ENCODE measurements at places on chromosomes 6 and 20.
A peak's percentile ranks its signal among the peaks of the same experiment; 100 is the strongest.

- ATAC-seq, result no peak
Measured at GRCh38 chr6:53168516-53169267, 20.1 kb upstream of the GCM1 start.

DNA sequence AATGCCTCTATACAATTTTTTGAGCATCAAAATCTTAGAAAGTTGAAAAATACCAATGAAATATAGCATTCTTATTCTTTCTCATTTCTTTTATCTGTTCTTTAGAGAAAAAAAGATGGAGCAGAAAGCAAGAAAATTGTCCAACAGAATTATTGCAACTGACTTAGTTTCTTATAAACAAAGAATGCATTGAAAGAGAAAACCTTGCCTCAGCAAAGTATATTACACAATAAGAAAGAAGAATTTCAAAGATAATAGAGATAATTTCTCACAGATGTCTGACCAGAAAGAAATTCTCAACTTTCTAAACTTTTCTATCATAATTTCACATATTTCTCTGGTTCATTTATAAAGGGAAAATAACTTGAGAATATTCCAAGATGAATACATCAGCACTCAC, 47.0 kb upstream of the PRND start:
- ATAC-seq, result no peak

- ATAC-seq, result no peak
Measured at GRCh38 chr6:52641388-52641787, 29.5 kb upstream of the TMEM14A start.

- no peak for ATAC-seq
Measured at GRCh38 chr6:90212274-90212673, 84.4 kb downstream of the BACH2 start.

GRCh38 chr6:4093288-4093687, 14.4 kb upstream of the FAM217A start:
- no peak for ATAC-seq

DNA sequence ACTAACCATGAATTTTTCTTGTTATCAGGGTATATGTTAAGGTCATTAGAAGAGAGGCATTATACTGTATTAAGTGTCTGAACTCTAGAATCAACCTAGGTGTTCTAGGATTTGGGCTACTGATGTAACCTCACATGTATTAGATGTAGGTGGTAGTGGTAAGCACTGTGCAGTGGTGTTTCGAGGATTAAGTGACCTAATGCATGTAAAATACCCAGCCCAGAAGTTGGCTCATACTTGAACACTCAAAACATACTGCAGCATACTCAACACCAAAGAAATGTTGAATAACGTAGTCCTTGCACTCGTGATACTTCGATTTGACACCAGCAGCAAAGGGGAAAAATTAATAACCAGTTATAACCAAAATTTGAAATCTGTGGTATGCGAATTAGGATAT, 48.7 kb downstream of the QKI start:
- peak; percentile 8 for ATAC-seq

DNA sequence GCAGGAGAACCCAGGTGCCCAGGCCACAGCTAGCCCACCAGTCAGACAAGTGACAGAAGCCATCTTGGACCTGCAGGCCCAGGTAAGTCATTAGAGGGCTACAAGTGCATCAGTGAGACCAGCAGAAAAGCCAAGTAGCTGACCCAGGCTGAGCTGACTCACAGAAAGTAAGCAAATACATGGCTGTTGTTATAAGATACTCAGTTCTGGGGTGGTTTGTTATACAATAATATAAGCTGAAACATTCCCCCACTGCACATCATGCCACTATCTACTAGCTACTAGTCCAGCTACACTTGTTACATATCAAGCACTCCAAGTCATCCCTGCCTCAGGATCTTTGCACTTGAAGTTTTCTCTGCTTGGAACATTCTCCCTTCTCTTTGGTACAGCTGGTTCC, 10.0 kb downstream of the DYNLT2 start:
- no peak for ATAC-seq

GRCh38 chr20:14193885-14194284, 143.5 kb downstream of the FLRT3 start:
- ATAC-seq, result no peak

DNA sequence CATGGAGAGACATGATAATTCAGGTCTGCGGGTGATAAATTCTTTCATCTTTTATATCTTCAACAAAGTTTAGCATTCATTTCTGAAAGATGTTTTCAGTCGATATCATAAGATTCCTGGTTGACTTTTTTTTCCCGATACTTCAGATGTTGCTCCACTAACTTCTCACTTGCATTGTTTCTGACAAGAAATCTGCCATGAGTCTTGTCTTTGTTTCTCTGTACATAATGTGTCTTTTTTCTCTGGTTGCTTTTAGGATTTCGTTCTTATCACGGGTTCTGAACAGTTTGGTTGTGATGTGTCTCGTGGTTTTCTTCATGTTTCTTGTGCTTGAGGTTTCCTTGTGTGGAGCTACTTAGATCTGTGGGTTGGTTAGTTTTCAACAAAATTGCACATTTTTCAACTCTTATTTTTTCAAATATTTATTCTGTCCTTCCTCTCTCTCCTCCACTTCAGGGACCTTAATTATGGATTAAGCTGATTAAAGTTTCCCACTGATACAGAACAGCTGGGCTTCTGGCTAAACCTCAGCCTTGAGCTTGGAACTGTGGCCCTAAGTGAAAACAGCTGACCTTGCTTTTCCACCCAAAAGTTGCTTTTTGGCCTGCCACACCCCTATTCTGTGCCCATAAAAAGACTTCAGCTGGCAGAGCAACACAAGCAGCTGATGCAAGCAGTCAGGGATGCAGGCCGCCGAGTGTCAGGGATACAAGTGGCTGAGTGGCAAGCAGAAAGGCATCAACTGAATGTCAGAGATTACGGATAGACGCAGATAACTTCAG, 97.9 kb upstream of the SNX9 start:
- no peak for ATAC-seq

GRCh38 chr20:3239026-3239866, at the start of gene SLC4A11:
Gene SLC4A11 (minus strand): TSS chr20:3239190. CDS start chr20:3239137, 53 bp downstream.
- peak; percentile 68 for ATAC-seq

DNA sequence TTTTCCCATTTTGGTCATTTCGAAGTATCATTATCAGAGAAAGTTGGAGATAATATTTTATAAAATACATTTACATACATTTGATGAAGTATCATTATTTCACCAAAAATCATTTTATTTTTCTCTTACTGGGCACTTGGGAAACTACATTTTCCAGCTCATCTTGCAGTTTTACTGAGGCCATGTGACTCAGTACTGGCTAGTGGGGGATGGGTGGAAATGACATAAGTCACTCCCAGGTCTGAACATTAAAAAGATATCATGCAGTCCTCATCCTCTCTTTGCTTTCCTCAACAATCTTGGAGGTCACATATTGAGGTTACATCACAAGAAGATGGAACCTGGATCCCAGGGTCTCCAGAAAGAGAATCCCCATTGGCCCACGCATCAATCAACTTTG, 84.1 kb downstream of the CD24 start:
- ATAC-seq, result no peak

GRCh38 chr20:62165762-62166399, 16.9 kb upstream of the MTG2 start:
- ATAC-seq, result no peak

- no peak for ATAC-seq
Measured at GRCh38 chr6:30263734-30264133, 50.5 kb upstream of the TRIM26 start.

DNA sequence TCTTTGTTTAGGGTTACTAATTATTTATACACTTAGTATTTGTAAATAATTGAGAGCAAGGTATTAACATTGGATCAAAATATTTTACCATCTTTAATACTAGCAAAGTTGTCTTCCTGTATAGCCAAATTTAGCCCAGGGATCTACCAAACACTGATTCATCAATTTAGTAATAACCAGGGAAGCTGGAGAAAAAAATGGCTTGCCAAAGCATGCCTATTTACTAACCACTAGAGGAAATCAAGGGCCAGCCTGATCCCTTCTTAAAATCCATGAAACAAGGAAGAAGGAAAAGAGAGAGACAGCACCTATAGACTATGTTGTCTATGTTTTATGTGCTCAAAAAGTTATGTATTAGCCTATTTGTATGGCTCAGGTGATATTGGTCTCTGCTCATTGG, 450.3 kb upstream of the GJE1 start:
- no peak for ATAC-seq

DNA sequence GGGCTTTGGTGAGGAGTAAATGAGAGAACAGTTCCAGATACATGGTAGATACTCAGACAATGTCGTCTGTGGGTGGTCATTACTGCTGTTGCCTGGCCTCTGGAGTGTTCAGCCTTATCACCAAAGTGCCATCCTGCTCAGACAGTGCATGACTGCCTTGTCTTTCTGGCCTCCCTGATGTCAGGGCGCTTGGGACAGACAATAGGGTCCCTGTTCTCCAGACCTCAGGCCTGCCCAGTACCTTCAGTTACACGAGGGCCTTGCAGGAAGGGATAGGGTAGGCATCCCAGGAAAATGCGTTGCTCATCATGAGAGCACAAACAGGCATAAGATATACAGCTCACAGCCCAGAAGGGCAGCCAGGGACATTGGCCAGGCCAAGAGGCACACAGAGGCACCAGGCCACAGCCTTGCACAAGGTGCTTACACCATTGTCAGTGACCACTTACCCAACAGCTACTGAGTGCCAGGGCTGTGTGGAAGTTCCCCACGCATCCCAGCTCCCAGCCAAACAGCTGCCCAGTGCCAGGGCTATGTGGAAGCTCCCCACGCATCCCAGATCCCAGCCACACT, 27.4 kb downstream of the BPIFB1 start:
- no peak for ATAC-seq

- ATAC-seq, result peak; percentile 66
Measured at GRCh38 chr6:169921853-169922824, 170.7 kb downstream of the ERMARD start.

DNA sequence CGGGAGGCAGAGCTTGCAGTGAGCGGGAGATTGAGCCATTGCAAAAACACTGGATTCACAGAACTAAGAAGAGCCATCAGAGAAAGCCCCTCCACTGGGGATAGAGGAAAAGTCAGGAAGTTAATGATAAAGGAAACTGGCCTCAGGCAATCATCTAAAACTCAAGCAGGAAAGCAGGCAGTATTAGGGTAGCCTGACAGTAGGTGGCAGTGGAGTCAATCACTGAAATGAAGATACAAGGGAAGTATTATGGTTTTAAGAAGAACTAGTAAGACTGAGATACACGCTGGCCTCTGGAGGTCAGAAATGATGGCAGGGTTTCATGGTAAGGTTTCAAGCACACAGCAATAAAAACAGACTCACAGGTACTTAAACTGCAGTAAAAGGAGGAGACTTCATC, 578.3 kb downstream of the HACE1 start:
- ATAC-seq, result no peak

- ATAC-seq, result no peak
Measured at GRCh38 chr20:59636766-59637370, 32.5 kb downstream of the PHACTR3 start.

- ATAC-seq, result no peak
Measured at GRCh38 chr20:45407783-45408645, at the start of gene DBNDD2. Gene DBNDD2 (plus strand): TSS chr20:45408289. CDS start chr20:45408468, 179 bp downstream.

GRCh38 chr20:15252304-15252703, 914.9 kb upstream of the FLRT3 start:
- ATAC-seq, result no peak

- no peak for ATAC-seq
Measured at GRCh38 chr6:10610289-10610688, 84.1 kb downstream of the C6orf52 start.

GRCh38 chr6:2921520-2922115, 18.5 kb upstream of the SERPINB9 start:
- no peak for ATAC-seq

GRCh38 chr6:150301846-150302519, 66.8 kb upstream of the IYD start:
- ATAC-seq, result peak; percentile 64

DNA sequence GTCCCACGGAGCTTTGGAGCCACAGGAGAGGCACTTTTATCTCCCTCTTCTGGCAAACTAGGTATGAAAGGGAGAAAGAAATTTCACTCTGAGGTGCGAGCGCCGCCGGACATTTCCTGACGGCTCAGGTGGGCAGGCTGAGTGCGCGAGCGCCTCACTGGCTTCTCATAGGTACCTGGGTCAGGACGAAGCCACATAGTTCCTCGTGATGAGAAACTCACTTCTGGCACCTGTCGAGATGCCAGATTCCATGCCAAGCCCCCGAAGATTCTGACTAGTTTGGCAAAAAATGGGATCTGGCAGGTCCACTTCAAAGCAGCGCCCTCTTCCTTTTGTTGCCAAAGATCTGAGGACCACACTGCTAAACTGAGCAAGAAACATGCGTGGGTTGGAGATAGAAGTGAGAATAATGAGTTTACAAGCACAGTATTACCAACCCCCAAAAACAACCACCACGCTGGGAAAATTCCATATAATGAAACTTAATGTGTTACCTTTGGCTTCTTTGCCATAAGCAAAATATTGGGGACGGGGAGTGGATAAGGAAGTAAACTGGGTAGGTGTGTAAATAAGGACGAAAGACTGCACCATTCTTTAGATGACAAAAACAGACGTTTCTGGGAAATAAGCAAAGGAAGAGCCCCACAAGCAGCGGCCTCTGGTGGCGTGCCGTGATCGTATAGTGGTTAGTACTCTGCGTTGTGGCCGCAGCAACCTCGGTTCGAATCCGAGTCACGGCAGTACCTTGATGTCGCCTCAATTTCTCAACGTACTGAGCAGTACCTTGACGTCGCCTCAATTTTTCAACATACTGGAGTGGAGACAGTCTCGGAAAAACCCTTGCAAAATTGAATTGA, 89.8 kb upstream of the PRSS16 start:
- peak; percentile 92 for ATAC-seq

DNA sequence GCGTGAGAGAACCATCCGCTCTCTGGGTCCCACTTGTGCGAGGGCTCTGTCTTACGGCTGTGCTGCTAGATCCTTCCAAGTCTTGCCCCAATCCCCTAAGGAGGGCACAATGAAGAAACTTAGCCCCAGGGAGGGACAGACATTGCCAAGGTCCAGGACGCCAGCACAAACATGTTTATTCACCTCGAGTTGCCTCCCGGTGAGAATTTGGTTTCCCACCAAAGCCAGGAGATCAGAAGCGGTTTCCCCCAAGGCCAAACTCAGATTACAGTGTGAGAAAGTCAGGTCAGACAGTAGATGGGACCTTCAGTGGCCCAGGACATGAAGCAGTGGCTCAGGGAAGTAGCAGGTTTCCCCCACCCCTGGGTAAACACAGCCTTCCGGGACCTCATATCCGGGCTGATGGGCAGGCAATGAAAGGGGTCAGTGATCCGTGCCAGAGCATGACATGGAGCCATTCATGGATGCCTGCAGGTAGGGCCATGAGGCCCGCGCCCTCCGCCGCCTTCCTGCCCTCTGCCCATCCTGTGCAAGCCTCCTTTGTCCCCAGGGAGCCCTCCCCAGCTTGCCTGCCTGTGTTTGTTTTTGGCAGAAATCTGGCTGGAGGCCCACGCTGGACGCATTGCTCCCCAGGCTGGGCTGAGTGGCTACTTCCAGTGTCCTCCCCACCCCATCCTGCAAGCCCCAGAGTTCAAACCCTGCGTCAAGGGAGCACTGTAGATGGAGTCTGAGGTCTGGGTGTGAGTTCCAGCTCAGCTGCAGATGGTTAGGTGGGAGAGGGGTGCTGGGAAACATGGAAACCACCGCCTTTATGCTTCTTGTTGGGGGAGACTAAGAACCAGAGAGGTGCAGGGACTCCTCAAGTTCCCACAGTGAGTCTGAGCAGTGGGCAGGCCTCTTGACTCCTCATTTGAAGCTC, 2.0 kb downstream of the BPIFB2 start:
- no peak for ATAC-seq
